ENCODE measurements at places on chromosomes 2 and 18.

DNA sequence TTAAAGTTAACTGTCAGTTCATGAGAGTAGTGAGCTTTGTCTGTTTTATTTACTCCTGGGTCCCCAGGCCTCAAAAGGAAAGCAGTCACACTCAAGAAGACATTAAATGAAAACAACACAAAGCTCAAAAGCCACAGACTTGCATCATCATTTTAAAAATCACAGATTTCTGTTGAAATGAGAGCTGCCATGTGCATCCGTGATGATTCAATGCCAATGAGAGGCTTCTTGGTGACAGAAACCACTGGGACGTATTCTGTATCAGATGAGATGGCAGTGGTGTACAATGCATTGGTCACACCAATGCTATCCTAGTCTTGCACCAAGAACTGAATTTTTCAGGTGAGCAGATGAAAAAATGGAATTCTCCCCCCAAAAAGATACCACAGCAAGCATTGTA lies 204.8 kb downstream of the ANAPC1 start:
- DNase-seq, result no peak

GRCh38 chr18:79519751-79520477 lies 124.2 kb downstream of the NFATC1 start:
- no peak for DNase-seq

- DNase-seq, result no peak
These were observed 329.1 kb downstream of the CYRIA start for GRCh38 chr2:16336491-16336890.

- no peak for DNase-seq
These were observed 76.1 kb downstream of the KCNF1 start for GRCh38 chr2:10987861-10988260.

DNA sequence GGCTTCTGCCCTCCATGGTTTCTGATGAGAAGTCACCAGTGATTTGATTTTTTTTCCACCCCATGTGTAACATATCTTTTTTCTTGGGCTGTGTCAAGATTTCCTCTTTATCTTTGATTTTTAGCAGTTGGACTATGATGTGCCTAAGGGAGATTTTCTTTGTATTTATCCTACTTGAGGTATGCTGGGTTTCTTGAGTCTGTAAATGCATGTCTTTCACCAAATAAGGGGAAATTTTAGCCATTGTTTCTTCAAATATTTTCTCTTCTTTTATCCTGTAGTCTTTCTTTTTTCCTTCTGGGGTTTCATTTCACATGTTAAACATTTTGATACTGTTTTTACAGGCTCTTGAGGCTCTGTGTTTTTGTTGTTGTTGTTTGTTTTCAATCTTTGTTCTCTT lies 33.7 kb upstream of the PLB1 start:
- no peak for DNase-seq

GRCh38 chr2:109196081-109196875 lies 67.3 kb downstream of the SH3RF3 start:
- no peak for DNase-seq
